ENCODE measurements at places on chromosomes 4 and X.

GRCh38 chr4:144185086-144185485, 44.6 kb upstream of the GYPA start:
- no peak for DNase-seq

DNA sequence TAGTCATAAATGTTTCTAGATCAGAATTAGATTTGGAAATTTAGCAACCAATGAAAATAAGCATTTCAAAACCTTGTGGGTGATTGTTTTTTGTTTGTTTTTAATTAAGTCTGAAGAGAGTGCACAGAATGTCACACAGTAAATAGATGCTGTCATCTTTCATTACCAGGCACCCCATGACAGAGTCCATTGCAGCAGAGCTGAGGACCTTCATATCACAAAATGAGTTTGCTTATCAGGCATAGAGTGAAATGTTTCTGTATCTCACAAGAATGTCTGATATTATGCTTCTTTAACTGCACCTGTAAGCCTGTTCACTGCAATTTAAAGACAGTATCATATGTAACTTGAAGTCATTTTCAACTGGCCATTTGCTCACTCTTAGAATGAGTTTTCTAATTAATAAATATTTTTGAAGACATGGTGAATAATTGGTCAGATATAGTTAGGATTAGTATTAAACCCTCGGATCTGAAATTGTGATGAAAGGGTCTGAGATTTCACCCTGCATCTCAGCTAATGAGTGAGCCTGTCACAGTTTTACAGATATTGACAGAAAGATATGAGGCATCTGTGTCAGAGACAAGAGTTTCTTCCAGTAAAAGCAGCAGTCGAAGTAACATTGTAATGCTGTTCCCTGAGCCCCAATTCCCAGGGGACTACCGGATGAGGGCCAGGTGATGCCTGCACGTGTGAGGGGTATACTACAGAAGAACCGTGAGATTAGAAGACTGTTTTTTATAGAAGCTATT, 416.4 kb downstream of the CCSER1 start:
- no peak for DNase-seq

DNA sequence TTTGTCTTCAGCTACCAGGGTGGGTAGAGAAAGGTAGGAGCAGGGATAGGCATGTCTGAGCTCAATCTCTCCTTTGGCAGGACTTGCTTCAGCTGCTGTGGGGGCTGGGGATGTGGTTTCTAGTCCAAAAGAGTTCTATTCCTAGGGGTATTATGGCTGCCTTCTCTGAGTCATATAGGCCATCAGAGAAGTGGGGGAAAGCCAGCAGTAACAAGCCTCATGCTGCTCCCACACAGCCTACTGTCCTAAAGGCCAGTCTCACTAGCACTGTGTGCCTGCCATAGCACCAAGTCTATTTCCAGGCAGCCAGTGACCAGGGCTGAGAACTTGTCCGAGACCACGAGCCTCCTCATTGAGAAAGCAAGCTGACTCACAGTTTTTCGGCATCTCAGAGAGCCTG, 270.6 kb downstream of the DCAF12L2 start:
- no peak for DNase-seq

GRCh38 chr4:182812916-182813315, 104.3 kb downstream of the DCTD start:
- no peak for DNase-seq

GRCh38 chr4:2806390-2807355, 13.8 kb downstream of the SH3BP2 start:
- DNase-seq = no peak

- DNase-seq = no peak
Measured at GRCh38 chr4:112951362-112952312, 97.8 kb upstream of the ANK2 start.

- peak; percentile 27 for DNase-seq
Measured at GRCh38 chrX:65644621-65645289, 22.7 kb upstream of the MSN start.

- no peak for DNase-seq
Measured at GRCh38 chrX:51272638-51273037, 60.0 kb upstream of the NUDT10 start.

- DNase-seq = no peak
Measured at GRCh38 chr4:122652379-122652778, 31.5 kb upstream of the IL21 start.

DNA sequence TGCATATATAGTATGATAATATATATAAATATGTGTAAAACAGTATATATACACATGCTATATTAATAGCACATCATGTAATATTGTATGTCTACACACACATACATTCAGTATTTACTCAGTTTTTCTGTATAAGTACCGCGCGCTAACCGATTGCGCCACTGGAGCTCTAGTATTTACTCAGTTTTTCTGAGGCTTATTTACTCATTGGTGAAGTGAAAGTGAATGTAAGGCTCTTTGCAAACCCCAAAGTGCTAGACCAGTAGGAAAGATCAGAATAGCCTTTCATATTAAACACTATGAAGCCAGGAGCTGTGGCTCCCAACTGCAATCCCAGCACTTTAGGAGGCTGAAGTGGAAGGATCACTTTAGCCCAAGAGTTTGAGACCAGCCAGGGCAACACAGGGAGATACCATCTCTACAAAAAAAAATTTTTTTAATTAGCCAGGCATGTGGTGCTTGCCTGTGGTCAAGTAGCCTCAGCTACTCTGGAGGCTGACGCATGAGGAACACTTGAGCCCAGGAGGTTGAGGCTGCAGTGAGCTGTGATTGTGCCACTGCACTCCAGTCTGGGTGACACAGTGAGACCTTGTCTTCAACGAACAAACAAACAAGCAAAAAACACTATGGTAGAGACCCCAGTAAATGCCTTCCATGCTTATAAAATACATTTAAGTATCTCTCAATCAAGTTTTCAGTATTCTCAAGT, 125.8 kb downstream of the KIT start:
- no peak for DNase-seq

DNA sequence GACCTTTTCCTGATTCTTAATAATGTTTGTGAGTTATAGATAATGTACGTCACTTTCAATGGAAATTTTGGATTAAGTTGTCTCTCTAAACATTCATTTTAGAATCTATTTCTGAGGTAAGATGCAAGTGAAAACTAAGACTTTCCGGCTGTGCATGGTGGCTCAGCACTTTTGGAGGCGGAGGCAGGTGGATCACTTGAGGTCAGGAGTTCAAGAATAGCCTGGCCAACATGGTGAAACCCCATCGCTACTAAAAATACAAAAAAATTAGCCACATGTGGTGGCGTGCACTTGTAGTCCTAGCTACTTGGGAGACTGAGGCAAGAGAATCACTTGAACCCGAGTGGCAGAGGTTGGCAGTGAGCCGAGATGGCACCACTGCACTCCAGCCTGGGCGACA, 524.6 kb upstream of the SLIT2 start:
- no peak for DNase-seq

DNA sequence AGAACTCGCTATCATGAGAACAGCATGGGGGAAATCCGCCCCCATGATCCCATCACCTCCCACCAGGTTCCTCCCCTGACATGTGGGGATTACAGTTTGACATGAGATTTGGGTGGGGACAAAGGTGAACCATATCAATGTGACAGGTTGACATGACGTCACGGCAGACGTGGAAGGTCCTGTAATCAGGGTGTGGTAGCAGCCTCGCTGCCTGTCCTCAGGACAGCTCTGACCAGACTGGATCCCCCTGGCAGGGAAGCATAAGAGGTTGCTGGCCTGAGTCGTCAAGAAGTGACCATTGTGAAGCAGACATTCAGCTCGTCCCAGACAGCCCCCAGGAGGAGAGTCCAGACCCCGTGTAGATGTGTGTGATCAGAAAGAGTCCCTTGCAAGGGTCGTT, 104.6 kb downstream of the TNIP2 start:
- no peak for DNase-seq

DNA sequence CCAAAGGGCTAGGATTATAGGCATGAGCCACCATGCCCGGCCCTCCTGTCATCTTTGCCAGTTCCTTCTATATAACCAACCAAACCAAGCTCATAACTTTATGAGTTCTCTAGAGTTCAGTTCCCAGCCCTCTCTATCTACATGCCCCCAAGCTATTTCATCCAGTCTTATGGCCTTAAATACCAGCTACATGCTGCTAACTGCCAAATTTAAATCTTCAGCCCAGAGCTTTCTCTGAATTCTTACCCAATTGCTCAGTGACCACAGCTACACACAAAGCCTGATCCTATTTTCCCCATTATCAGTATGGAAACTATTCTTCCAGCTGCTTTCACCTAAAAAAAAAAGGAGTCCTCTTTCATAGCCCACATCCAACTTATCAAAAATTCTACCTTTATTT, 23.1 kb downstream of the TMEM184C start:
- DNase-seq = no peak

- DNase-seq = no peak
Measured at GRCh38 chr4:57102050-57102624, 8.0 kb downstream of the IGFBP7 start.

DNA sequence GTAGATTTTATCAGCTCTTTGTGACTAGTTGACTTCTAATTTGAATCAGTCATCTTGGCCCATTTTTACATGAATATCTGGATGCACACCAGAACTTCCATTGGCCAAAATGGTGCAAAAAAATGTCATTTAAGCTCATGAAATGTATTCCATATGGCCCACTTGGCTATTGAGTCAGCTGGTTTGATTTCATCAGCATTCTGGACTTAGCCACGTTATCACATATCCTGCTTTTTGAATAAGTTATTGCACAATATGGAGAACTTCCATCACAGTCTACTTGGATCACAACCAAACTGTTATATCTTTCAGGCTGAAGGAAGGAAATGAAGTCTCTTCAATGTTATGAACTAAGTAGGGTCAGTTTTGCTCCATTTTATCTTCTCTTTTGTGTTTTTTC, 640.6 kb downstream of the PCDH7 start:
- DNase-seq = no peak

- DNase-seq = no peak
Measured at GRCh38 chr4:92184566-92184965, 119.2 kb upstream of the GRID2 start.

DNA sequence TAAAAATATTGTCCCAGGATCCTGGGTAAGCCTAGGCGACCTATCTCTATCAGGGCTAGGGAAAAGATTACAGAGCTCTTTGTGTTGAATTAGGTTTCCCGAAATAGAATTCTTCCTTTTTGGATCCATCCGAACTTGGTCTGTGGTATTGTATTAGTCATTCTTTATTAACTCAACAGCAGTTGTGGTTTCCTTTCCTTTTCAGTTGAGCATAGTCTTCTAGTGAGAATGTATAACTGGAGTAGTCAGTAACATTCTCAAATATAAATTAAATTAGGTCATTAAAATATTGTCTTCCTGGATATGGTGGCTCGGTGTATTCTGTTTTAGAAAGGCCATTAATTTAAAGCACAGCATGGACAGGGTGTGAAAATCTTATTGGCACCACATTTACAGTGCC, 520.4 kb downstream of the NLGN4X start:
- no peak for DNase-seq

- no peak for DNase-seq
Measured at GRCh38 chr4:39032218-39033085, at the start of gene TMEM156. TMEM156 (minus strand) TSS chr4:39032409; CDS start chr4:39032313, 96 bp downstream.

GRCh38 chr4:1277667-1278665, 11.7 kb upstream of the MAEA start:
- no peak for DNase-seq

GRCh38 chr4:75621715-75622114, 8.6 kb downstream of the CDKL2 start:
- DNase-seq = no peak

- no peak for DNase-seq
Measured at GRCh38 chr4:17884063-17884462, 73.3 kb downstream of the NCAPG start.

DNA sequence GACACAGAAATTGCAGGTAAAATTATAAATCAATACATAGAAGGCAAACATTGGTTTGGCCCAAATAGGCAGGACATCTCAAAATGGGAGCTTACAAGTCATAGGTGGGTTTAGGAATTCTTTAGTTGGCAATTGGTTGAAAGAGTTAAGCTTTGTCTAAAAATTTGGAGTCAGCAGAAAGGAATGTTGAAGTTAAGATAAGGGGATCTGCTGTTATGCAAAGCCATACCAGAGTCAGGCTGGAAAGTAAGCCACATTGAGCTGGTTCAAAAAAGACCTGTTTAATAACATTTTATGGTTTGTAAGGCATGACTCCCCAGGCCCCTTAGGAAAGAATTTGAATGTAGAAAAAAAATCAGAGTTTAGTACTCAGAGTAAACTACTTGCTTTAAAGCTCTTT, 92.6 kb downstream of the IL13RA2 start:
- DNase-seq = no peak

- no peak for DNase-seq
Measured at GRCh38 chr4:55517526-55518229, 29.0 kb downstream of the CLOCK start.

DNA sequence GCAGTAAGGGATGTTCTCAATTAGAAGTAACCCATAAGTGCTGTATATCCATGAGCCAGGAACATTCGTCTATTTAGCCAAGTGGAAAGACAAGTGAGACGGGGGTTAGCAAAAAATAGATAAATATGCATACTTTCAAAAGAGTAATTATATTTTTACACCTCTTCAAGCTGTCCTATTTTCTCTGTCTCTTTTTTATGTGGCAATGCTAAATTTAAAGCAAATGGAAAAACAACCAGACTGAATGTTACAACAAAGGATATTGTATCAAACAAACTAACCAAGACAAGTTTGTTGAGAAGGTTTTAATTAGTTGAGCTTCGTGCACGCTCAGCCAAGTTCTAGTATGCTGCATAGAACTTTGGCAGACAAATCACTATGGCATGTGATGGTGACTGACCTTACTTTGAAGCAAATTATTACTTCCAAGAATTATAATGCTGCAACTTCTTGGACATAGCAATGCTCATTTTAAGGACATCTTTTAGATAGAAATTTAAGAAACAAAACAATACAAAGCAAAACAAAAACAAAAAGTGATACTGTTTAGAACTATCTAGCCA, 61.4 kb upstream of the TMEM150C start:
- DNase-seq = no peak

- no peak for DNase-seq
Measured at GRCh38 chr4:60485276-60485675, 714.9 kb upstream of the ADGRL3 start.

- DNase-seq = no peak
Measured at GRCh38 chr4:13322681-13323101, 161.4 kb downstream of the RAB28 start.
